ENCODE measurements at places on chromosomes 3 and 15.

DNA sequence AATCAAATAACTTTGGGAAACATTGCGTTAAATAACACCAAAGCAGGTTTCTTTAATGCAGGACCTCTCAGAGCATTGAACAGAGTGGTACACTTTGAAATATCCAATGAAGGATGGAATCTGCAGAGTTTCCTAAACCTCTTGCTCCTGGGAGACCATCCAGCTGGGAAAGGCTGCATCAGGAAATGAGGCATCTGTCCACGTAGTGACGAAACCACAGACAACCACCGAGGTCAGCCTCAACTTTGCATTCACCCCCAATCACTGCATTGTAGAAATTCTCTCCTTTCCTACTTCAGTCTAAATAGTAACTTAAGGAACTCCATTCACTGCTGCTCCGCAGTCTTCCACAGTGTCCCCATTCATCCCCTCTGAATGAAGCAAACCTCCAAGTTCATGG, 41.5 kb upstream of the CDV3 start:
- DNase-seq = no peak

DNA sequence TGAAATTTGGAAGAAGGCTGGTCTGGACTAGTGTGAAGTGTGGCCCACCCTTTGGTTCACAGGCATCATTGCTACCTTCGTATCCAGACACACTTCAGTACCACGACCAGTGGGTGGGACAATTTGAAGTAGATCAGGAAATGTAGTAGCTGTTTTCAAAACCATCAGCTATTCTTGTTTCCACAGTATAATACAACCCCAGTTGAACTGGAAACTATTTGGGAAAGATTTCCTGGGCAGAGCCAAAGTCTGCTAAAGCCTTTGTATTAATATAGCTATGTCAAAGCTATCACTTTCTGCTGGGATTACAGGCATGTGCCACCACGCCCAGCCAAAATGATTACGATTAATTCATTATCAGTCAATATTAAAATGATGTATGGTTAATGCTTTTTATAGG, 298.8 kb upstream of the RASGRP1 start:
- DNase-seq = no peak

- no peak for DNase-seq
These were observed 37.1 kb upstream of the IL12A start for GRCh38 chr3:159951540-159951939.

GRCh38 chr3:54963641-54964040, 35.8 kb upstream of the LRTM1 start:
- DNase-seq = no peak

GRCh38 chr3:106675451-106675850, 701.8 kb upstream of the CCDC54 start:
- DNase-seq = no peak

GRCh38 chr3:184003187-184003967, 14.3 kb downstream of the ABCC5 start:
- no peak for DNase-seq

DNA sequence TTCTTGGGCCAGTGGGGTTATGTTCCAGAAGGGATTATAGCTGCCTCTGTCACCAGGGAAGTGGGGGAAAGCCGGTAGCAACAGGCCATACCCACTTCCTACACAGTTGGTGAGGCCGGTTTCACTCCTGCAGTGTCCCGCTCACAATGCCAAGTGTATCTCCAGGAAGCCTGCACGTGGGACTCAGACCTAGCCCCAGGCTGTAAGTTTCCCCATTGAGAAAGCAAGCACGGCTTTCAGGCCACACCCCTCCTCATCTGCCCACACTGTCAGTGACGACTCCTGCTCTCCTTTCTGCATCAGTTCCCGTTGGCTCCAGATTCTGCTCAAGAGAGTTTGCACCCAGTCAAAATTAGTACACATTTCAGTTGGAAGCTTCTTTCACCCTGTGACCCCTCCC, 51.6 kb upstream of the CPOX start:
- DNase-seq = no peak

DNA sequence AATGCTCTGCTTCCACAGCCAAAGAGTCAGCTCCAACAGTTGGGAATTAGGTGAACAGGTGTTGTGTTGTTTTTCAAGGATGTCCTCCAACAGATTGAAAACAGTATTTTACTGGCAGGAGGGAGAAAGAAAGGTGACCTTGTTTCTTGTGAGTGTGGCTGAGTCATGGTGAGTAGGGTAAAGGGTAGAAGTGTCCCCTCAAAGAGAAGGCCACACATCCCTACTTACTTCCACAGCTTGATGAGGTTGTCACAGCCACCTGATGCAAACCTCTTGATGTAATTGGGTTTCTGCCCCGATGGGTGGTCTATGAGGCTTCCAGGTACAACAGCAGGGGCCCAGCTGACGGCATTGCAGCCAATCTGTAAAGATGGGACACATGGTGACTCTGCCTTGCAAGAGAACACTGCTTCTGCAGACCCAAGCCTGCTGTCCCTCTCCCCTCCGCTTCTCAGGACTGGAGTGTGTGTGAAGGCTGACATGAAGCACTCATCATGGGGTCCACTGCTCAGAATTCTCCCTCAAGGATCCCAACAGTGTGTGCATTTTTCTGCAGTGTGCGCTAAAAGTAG, 12.7 kb upstream of the GHRL start:
- no peak for DNase-seq

DNA sequence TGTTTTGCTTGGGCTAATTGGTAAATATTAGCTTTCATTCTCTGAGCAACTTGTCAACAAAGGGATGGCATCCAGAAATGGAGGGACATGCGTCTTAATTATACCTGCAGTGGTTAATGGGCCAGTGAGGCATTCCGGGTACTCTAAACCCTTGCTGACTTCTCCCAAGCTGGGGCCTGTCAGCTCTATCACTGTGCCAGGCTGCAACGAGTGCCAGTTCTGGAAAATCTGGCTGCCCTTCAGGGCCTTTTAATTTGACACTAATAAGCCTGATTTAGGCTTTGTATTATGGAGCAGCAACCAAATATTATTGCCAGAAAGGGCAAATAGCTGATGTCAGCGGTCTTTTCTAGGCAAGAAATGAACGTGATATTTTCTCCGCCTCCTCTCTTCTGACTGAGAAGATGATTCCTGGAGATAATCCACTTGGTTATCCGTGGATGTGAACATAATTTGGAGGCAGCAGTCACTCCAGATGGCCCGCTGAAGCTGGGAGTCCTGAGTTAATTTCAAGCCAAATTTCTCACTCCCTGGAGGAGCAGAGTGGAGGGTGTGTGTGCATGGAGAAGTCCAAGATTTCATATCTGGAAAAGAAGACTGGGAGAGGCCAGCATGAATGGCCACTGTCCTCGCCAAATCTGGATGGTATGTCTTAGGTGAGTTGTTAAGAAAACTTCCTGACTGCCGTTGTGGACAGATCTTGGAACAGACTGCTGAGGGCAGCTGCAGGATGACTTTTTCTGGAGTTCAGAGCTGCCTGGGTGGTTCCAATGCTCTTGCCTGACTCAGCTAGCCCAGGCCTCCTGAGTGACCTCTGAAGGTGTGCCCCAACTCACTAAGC, 44.4 kb upstream of the PSMD6 start:
- DNase-seq = no peak

DNA sequence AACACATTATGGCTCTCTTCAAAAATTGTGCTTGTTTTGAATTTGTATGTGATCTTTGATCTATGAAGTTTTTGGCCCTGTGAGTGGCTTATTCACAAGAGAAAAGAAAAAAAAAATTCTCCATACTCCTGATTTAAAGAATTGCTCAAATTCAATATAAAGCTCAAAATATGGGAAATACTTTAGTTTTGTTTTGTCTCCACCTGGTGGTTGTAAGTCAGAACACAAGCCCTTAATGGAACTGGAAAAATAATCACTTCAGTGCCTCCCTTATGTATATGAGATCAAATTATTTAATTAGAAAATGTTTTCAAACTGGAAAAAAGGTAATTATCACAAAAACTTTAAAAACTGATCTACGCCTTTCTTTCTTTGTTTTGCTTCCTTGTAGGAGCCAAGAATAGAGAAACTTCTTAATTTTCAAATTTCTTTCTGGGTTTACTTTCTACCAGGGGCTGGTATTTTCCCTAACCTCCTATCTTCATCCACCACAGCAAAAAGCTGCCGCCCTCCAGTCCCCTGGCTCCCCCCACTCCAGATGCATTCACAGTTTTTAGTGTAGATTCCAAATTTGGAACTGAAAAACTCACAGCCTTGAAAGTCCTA, 50.6 kb downstream of the SERP1 start:
- DNase-seq = peak; percentile 85
